Omental fat pad (tissue), 4 donors: ENCODE measurements at places on chromosomes 2 and 18.

- no peak for DNase-seq
Measured at GRCh38 chr18:57784034-57784800, 18.9 kb downstream of the ATP8B1 start.

- DNase-seq, result no peak
Measured at GRCh38 chr18:7333025-7333562, 102.2 kb downstream of the LRRC30 start.

DNA sequence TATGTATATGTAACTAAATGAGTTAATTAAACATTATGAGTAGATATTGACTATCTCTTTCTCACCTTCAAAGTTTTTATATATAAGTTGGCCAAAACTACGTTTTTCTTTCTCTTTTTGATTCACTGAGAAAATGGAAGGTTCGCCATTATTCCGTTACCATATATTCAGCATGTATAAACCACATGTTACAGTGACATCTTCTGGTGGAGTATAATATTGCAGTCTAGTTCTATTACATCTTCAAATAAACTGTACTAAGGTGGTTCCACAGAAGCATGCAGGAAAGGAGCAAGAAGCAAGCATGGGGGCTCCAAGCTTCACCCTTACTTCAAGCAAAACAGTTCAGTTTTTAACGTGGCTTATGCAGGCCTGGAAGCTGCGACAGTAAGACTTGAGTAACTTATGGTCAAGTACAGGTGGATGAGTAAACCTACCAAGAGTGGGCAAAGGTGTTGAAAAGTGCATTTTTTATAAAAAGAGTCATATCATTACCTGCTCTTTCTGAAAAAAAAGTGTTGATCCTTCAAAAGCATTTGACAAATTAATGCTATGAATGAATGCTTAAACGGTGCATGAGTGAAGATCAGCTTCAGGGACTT, 129.8 kb upstream of the RAB6C start:
- DNase-seq, result no peak

DNA sequence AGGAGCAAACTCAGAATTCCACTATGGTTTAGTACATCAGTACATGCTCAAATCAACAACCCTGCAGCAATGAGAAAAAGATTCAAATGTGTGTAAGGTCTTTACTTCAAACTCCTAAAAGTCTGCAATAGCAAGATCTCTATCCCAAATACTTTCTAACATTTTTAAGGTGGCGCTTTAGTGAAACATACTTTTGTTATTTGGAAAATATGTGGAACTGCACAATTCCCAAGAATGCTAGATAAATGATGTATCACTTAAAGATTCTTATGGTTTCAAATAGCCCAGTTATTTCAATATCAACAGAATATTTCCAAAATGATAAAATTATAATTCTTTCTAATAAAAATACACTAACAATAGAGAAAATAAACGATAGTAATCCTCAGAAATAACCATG, 227.6 kb upstream of the SMAD7 start:
- DNase-seq, result no peak

- DNase-seq, result no peak
Measured at GRCh38 chr2:152646775-152647174, 70.5 kb downstream of the PRPF40A start.

DNA sequence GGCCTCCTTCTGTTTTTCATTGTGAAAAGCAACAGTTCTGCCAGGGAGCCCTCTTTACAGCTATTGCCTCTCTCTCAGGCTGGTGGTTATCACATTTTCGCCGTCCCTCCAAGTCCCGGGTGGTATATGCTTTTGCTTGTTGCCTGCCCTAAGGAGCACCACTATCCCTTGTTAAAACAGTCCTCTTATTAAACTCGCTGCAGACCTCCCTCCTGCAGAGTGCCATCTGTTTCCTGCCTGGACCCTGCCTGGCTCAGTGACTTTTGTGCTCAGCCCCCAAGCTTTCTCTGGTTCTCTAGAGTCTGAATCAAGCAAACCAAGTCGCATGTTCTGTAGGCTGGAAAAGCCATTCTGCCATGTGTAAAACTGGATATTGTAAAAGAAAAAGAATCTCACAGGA, 72.1 kb upstream of the FHL2 start:
- no peak for DNase-seq

GRCh38 chr2:144643537-144644336, 123.8 kb upstream of the ZEB2 start:
- no peak for DNase-seq

- DNase-seq, result no peak
Measured at GRCh38 chr18:23114171-23114881, 21.0 kb upstream of the CABLES1 start.

DNA sequence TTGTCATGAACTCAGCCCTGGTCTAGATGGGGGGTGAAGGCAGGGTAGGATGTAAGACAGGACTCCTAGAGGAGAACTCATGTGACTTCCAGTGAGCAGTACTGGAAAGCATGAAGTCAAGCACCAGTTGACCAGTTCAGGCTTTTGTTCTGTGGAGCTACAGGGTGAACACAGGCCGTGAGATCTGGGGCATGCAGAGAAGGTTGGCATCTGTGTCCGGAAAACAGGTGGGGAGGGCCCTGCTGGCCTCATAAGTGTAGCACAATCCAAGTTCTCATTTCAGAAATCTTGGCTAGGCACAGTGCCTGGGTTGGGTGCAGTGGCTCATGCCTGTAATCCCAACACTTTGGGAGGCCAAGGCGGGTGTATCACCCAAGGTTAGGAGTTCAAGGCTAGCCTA, 50.9 kb upstream of the SPATS2L start:
- DNase-seq, result no peak

DNA sequence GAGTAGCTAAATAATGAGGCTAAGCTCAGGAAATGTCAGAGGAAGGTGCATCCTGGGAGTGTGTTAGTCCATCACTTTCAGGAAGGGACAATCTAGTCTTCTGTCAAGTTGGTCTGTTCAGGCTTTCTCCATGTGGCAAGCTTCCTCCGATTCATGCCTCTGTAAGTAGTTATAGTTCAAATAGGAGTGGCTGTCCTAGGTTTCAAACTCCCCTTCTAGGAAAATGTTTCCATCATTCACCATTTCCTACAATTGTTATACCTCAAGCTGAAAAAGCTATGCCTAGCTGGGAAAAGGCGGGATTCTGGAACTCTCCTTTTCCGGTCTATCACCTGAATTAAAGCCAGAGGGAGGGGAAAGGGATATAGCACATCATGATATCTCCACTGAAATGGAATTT, 287.7 kb upstream of the ZSWIM2 start:
- DNase-seq, result no peak

DNA sequence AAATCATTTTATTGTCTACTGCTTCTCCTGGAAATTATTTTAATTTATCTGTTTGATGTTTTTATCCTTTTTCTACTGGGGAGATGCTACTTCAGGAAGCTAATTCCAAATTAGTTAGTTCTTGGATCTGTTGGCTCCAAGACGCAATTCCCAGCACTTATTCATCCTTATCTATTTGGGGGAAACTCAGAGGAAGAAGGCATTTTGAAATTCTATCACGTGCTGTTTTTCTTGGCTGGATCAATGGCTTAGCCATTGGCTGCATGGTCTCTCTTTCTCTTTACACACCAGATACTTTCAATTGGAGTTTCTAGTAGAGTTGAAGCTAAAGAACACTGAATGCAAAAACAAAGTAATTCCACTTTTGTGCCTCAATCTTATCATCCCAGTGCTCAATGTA, 98.3 kb downstream of the RAPGEF4 start:
- DNase-seq, result no peak

DNA sequence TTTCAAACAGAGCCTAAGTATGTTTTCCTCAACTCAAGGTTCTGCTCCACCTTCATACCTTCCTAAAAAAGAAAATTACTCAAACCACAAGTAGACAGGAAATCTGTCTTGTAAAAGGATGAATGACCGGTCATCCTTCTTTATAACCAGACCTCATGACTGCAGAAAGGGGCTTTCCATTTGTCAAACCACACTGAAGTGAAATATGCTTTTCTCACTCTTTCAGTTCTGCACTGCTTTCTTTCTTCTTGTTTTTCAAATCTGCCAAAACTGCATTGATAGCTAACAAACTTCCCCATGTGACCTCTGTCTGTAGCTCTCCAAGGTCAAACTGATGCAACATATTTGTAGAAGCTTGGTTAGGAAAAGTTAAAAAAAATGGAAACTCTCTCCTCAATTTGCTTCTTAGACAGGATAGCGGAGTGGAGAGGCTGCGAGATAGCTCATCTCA, 308.9 kb upstream of the CCDC68 start:
- no peak for DNase-seq

GRCh38 chr2:224072541-224073188, 33.6 kb upstream of the SERPINE2 start:
- DNase-seq, result no peak

DNA sequence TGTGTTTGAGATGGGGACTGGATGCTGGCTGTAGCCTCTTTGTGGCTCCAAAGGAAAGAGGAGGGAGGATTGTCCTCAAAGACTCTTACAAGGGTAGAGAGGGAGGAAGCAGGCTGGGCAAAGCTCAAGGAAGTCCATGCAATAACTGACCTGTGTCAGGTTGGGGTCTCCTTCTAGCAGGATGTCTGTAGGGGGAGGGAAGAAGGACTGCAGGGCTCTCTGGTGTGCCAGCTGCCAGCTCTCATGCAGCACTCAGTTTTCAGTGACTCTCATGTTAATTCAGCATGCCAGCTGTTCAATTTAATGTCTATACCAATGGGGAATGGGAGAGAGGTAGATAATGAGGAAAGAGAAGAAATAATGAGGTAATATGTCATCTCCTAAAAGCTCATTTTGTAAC, 85.3 kb upstream of the RANBP2 start:
- DNase-seq, result no peak

DNA sequence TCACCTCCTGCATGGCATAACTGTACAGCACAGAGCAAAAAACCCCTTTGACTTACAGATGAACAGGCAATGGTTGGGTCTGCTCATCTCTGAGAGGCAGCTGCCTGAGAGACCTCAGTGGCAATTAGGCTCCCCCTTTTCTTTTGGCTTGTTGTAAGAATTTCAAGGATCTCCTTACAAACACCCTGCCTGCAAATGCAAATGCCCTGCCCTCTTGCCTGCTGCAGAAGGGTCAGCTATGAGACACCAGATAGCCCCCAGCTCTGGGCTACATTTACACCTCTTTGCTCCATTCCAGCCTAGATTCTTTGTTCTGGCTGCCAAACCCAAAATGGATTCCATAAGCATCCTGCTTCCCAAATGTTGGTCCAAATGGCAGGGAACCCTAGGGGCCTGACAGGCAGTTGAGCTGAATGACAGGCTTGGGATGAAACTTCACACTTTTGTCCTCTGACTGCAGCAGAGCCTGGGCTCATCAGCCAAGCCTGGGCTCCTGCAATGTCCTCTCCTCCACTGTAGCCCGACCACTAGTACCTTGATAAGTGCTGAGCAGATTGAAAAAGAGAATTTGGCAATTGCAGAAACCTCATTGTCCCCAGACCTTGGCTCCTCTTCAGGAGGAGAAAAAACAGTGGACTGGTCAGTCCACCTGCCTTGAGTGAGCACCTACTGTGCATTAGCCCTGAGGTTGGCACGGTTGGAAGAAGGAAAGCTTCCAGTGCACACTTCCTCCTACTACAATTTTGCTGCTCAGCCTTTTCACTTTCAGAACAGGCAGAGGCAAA, 678.3 kb downstream of the BCL11A start:
- DNase-seq, result no peak

GRCh38 chr18:13451661-13452387, 233.3 kb downstream of the LDLRAD4 start:
- no peak for DNase-seq

DNA sequence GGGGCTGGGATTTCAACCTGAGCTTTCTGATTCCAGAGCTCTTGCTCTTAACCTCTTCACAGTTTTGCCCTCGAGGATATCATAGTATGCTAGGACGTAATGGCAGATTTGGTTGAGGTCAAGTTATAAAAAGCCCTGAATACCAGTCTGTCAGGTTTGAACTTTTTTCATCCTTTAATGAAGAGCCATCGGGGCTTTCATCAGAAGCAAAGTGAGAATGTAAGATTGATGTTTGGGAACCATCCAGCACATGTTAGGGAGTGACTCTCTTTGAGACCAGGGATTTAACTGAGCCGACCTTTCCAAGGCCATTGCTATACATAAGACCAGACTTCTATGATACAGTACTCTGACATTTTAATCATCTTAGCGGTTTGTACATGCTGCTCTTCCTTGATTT, 142.5 kb downstream of the TTC27 start:
- DNase-seq, result no peak

- no peak for DNase-seq
Measured at GRCh38 chr2:101223814-101224231, 28.9 kb upstream of the CNOT11 start.
